ENCODE measurements at places on chromosomes 1 and 21.
A peak's percentile ranks its signal among the peaks of the same experiment; 100 is the strongest.

GRCh38 chr1:28374297-28374696 lies 4.8 kb downstream of the PHACTR4 start:
- peaks cover 18% of the 10 kb centered on the region for H3K4me1 ChIP-seq
- no peak overlapping the region for H3K27ac ChIP-seq
- no peaks in the 10 kb centered on the region for H3K27me3 ChIP-seq
- DNase-seq, result no peak

DNA sequence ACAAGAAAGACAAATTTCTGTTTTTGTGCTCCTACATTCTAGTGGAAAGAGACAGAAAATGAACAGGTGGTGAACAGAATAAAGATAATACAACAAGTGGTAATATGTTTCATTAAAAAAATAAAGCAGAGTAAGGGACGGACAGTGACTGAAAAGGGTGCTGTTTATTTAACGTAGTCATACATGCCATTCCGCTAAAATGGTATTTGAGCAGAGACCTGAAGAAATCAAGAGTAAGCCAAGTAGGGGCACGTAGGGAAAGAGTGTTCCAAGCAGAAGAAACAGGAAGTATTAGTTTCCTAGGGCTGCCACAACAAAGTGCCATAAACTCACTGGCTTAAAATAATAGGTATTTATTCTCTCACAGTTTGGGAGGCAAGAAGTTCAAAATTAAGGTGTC lies 65.6 kb upstream of the KCTD3 start:
- no peaks in the 10 kb centered on the region for H3K4me1 ChIP-seq
- no peaks in the 10 kb centered on the region for H3K36me3 ChIP-seq
- H3K27me3 ChIP-seq, result no peaks in the 10 kb centered on the region
- no peak overlapping the region for H3K27ac ChIP-seq
- DNase-seq, result no peak

DNA sequence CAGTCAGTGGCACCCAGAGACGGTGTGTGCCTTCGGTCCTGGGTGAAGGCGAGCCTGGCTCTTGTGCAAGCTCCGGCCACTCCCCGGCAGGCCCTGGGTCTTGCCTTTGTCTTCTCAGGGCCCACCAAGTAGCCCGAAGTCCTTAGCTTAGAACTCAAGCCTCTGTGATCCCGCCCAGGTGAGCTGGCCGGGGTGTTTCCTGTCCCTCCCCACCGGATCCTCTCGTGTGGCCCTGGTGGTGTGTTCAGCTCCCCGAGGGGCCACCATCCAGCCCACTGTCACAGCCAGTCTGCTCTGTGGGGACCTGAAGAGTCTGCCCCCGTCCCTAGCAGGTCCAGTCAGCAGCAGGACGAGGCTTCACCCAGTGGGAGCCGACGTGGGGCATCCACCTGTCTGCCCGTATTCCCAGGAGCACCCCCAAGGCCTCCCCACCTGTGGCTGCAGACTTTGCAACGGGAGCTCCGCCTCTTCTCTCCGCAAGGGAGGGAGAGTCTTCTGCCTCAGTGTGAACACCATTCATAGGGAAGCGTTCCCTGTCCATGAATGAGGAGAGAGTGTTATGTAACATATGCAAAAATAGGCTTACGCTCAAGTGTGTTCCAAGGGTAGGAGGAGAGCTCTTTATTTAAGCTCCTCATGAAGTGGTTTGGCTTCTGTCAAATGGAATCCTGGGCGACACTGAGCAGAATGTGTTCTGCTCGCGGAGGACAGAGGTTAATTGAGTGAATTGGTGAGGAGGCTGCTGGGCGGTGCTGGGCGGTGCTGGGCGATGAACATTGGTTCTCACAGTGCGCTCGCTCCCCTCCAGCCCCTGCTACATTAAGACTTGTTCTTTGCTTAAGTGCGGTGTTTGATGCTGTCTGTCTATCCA lies 108.9 kb downstream of the CRYAA start:
- H3K36me3 ChIP-seq, result no peaks in the 10 kb centered on the region
- H3K4me1 ChIP-seq, result no peaks in the 10 kb centered on the region
- no peak overlapping the region for H3K27ac ChIP-seq
- no peak for DNase-seq
- H3K27me3 ChIP-seq, result peaks cover 2% of the 10 kb centered on the region

GRCh38 chr1:181100015-181100905 lies 11.8 kb downstream of the IER5 start:
- peak overlapping the region; percentile 76 for H3K4me3 ChIP-seq
- H3K27ac ChIP-seq, result peak overlapping the region; percentile 93
- H3K4me1 ChIP-seq, result peaks cover 71% of the 10 kb centered on the region
- peaks cover 4% of the 10 kb centered on the region for H3K36me3 ChIP-seq
- peak; percentile 49 for DNase-seq

DNA sequence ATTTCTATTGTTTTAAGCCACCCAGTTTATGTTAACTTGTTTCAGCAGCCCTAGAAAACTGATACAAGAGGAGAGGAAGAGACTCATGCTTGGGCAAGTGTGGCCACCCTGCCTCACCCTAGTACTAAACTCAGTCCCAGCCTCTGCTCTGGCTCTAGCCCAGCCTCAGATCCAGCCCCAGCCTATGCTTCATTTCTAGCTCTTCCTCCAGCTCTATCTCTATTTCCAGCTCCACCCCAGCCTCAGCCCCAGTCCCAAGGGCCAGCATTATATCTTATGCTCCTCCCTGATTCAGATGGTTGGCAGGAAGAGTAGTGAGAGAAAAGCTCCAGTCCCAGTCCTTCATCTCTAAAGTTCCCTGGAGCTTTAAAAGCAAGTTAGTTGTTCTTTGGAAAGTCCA lies 535.5 kb downstream of the PTPRC start:
- H3K4me3 ChIP-seq, result no peak overlapping the region
- H3K27me3 ChIP-seq, result peaks cover 39% of the 10 kb centered on the region
- no peaks in the 10 kb centered on the region for H3K36me3 ChIP-seq
- DNase-seq, result no peak
- H3K4me1 ChIP-seq, result peaks cover 38% of the 10 kb centered on the region
- peak overlapping the region; percentile 3 for H3K27ac ChIP-seq

DNA sequence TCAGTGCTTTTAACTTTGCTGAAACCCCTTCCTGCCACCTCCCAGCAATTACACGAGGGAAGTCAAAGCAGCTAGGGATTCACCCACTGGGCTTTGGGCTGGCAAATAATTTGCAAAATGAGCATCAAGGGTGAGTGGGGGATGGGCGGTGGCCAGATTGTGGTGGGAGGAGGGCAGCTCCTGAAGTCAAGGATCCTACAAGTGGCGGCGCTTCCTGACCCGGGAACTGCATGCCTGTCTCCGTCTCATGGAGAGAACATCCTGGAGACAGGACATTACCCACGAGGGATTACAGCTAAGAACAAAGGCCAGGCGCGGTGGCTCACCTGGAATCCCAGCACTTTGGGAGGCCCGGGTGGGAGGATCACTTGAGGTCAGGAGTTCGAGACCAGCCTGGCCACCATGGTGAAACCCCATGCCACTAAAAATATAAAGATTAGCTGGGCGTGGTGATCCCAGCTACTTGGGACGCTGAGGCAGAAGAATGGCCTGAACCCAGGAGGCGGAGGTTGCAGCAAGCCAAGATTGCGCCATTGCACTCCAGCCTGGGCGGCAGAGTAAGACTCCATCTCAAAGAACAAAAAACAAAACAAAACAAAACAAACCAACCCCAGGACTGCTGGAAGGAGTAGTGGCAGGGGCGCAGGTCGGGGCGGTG lies 12.9 kb downstream of the TTC34 start:
- no peak for DNase-seq
- H3K36me3 ChIP-seq, result no peaks in the 10 kb centered on the region
- H3K27me3 ChIP-seq, result peaks cover 19% of the 10 kb centered on the region
- no peak overlapping the region for H3K27ac ChIP-seq
- H3K4me1 ChIP-seq, result peaks cover 3% of the 10 kb centered on the region

- H3K36me3 ChIP-seq, result no peaks in the 10 kb centered on the region
- H3K4me3 ChIP-seq, result no peak overlapping the region
- no peaks in the 10 kb centered on the region for H3K4me1 ChIP-seq
Measured at GRCh38 chr1:57637155-57637554, 213.3 kb upstream of the DAB1 start.

GRCh38 chr1:215132156-215132555 lies 49.6 kb downstream of the KCNK2 start:
- no peaks in the 10 kb centered on the region for H3K4me1 ChIP-seq
- H3K27ac ChIP-seq, result no peak overlapping the region
- H3K36me3 ChIP-seq, result no peaks in the 10 kb centered on the region

- H3K27me3 ChIP-seq, result peaks cover 11% of the 10 kb centered on the region
- H3K27ac ChIP-seq, result no peak overlapping the region
- DNase-seq, result no peak
- peaks cover 5% of the 10 kb centered on the region for H3K36me3 ChIP-seq
- H3K4me1 ChIP-seq, result peaks cover 43% of the 10 kb centered on the region
- H3K4me3 ChIP-seq, result no peak overlapping the region
Measured at GRCh38 chr1:67175530-67176087, 9.4 kb downstream of the IL23R start.

DNA sequence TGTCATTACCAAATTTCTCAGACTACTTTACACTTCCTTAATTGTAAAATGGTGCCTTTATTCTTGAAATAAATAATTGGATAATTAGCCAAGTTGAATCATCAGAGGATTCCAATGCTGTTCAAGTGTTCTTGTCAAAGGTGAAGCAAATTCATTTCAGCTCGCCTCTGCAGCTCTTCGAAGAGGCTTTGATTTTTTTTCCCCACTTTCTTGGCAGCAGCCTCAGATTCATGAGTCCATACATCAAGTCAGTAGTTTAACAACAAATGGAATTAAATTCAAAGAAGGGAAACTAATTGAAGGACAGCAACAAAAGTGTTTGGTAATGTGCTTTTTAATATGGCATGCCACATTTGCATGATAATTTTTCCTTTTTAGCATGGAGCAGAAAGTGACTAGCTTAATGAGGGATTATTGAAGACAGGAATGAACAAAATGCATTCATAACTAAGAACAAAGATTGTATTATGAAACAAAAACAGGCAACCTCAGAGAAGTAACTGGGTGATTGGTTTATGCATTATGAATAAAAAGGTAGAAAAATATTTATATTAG lies 239.0 kb downstream of the USH2A start:
- H3K27ac ChIP-seq, result no peak overlapping the region
- H3K4me1 ChIP-seq, result no peaks in the 10 kb centered on the region

- H3K27ac ChIP-seq, result peak overlapping the region; percentile 83
- peaks cover 48% of the 10 kb centered on the region for H3K4me1 ChIP-seq
- H3K36me3 ChIP-seq, result peaks cover 13% of the 10 kb centered on the region
- H3K4me3 ChIP-seq, result peak overlapping the region; percentile 79
- H3K27me3 ChIP-seq, result no peaks in the 10 kb centered on the region
- peak; percentile 32 for DNase-seq
Measured at GRCh38 chr1:25990702-25991395, 7.0 kb downstream of the PAFAH2 start.

GRCh38 chr21:26115899-26116298 lies 54.7 kb downstream of the APP start:
- no peak overlapping the region for H3K4me3 ChIP-seq
- no peak overlapping the region for H3K27ac ChIP-seq
- H3K27me3 ChIP-seq, result no peaks in the 10 kb centered on the region

- peaks cover 6% of the 10 kb centered on the region for H3K4me1 ChIP-seq
- H3K36me3 ChIP-seq, result peaks cover 45% of the 10 kb centered on the region
- H3K4me3 ChIP-seq, result no peak overlapping the region
- H3K27me3 ChIP-seq, result no peaks in the 10 kb centered on the region
Measured at GRCh38 chr21:46347791-46348381, 23.9 kb downstream of the PCNT start.

- H3K4me1 ChIP-seq, result no peaks in the 10 kb centered on the region
- no peak for DNase-seq
- H3K27ac ChIP-seq, result no peak overlapping the region
- H3K36me3 ChIP-seq, result no peaks in the 10 kb centered on the region
- no peak overlapping the region for H3K4me3 ChIP-seq
- no peaks in the 10 kb centered on the region for H3K27me3 ChIP-seq
Measured at GRCh38 chr1:200005165-200005564, 22.3 kb upstream of the NR5A2 start.

DNA sequence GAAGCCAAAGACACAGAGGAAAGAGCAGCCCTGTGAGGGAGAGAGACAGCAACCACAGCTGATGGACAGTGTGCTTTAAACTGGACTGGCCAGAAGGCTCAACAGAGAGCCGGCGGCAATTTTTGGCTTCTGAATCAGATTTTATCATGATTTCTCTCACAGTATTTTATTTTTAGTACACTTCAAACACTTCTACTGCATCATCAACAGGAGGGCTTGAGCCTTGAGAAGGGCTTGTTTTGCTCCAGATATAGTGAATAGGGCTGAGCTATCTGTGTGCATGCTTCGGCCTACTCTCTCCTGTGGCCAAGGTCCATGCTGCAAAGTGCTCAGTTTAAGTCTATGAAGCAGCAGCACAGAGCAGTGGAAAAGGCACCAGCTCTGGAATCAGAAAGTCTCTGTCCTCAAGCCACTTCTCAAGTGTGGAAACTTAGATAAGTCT lies 33.3 kb downstream of the ADCY10 start:
- H3K27ac ChIP-seq, result no peak overlapping the region
- DNase-seq, result no peak
- no peaks in the 10 kb centered on the region for H3K4me1 ChIP-seq
- H3K36me3 ChIP-seq, result no peaks in the 10 kb centered on the region
- H3K4me3 ChIP-seq, result no peak overlapping the region
- peaks cover 3% of the 10 kb centered on the region for H3K27me3 ChIP-seq

- no peak for DNase-seq
- no peaks in the 10 kb centered on the region for H3K27me3 ChIP-seq
- H3K36me3 ChIP-seq, result peaks cover 60% of the 10 kb centered on the region
- no peak overlapping the region for H3K27ac ChIP-seq
Measured at GRCh38 chr1:197093226-197093885, 26.3 kb upstream of the F13B start.

GRCh38 chr1:16110884-16111283 lies 37.4 kb upstream of the FAM131C start:
- no peak overlapping the region for H3K27ac ChIP-seq
- no peak for DNase-seq
- H3K36me3 ChIP-seq, result no peaks in the 10 kb centered on the region
- no peak overlapping the region for H3K4me3 ChIP-seq
- H3K4me1 ChIP-seq, result no peaks in the 10 kb centered on the region
- peaks cover 15% of the 10 kb centered on the region for H3K27me3 ChIP-seq

GRCh38 chr1:53112271-53112774 lies 30.1 kb downstream of the SLC1A7 start:
- no peaks in the 10 kb centered on the region for H3K36me3 ChIP-seq
- peaks cover 6% of the 10 kb centered on the region for H3K27me3 ChIP-seq
- DNase-seq, result no peak
- H3K27ac ChIP-seq, result no peak overlapping the region
- peaks cover 16% of the 10 kb centered on the region for H3K4me1 ChIP-seq

DNA sequence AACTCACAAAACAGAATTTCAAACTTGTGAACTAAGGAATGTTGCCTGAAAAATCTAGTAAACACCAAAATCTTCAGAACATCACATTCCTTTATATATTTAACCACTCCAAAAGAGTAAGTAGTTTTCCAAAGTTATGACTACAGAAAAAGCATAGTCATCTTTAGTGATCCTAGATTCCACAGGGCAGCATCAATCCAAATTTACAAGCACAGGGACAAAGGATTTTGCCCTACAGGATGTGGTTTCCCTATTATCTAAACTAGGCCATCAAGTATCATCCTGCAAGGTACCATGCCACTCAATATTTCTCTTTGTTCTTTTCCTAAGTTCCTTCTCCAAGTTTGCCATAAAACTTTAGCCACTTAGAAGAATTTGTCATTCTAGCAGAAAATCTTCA lies 33.0 kb downstream of the COP1 start:
- peaks cover 57% of the 10 kb centered on the region for H3K36me3 ChIP-seq
- no peak overlapping the region for H3K27ac ChIP-seq
- DNase-seq, result no peak
- H3K4me1 ChIP-seq, result peaks cover 23% of the 10 kb centered on the region
- no peak overlapping the region for H3K4me3 ChIP-seq
- H3K27me3 ChIP-seq, result no peaks in the 10 kb centered on the region
